GM12878 (cell line): ENCODE measurements at places on chromosomes 4 and X. TPM values are rescaled to one million over a fixed set of nuclear protein-coding genes. Genes with fewer than 3 reads are reported as not detected.

GRCh38 chr4:75935628-75936027 is 5.2 kb downstream of the NAAA start:
- DNase-seq = no peak

DNA sequence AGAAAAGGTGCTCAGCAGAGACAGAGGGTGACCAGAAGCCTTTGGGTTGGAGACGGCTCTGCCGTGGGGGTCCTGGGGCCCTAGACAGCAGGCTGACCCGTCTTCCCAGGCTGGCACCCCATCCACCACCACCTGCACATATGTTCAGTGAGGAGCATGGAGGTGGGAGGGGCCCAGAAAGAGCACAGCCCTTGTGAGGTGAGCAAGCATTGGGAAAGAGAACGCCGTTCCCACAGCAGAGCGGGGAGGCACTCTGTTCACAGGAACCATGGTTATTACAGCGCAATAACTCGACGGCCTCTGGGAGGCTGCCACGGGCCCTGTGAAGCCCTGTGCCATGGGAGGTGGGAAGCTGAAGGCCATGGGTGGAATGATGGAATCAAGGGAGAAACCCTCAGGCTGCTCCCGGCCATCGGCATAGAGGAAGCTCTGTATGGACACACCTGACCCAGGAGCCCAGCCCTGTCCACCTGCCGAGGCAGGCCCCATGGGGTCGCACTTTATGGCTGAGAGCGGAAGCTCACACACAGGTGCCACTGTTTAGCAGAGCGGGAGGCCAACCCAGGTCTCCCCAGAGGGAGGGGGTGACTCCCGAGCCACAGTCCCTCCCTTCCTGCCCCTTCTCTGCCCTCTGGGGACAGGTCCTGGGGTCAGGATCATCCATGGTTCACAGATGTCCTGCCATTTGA is 93.5 kb upstream of the AFAP1 start:
- DNase-seq = no peak

GRCh38 chrX:86964321-86964720 is 553.3 kb upstream of the KLHL4 start:
- no peak for DNase-seq

DNA sequence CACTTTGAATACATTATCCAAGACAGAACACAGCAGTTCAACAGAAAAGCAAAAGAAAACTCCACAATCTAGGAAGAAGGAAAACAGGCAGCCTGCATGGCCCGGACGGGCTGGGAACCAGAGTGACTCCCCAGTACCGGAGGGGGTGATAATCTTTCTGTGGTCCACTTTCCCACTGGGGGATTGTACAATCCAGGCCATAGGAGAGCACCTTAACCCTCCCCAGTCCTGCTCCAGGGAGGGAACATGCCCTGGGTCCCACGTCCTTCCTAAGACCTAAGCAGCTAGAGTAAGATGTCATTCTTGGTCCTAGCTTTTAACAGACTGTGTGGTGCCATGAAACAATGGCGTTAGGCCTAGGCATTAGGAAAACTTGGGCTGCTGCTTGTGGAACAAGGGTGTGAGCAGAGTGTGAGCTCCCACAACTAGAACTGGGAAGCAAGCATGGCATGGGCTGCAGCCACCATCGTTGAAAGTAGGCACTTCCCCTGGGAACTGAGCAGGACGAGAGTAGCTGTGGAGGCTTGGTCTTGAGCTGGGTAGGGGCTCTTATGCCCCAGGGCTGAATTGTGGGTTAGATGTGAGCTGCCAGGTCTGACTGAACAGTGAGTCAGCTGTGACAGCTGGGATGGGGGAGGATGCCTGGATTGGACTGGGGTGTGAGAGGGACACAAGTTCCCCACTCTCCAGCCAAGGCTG is 42.4 kb downstream of the NAT8L start:
- no peak for DNase-seq

DNA sequence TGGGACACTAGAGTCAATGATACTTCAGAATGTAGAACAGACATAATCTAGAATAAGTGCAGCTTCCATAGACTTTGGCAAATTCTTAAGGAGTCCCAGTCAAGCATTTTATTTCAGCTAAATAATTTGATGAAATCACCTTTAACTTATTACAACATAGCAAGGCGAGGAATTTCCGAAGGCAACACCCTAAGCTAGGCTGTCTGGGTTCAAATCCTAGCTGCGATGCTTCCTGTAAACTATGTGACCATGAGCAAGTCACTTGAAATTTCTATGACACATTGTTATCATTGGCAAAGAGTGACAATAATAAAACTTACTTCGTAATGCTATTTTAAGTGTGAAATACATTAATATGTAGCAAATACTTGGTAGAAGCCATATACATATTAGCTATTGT is 679.1 kb downstream of the DMD start:
- no peak for DNase-seq

DNA sequence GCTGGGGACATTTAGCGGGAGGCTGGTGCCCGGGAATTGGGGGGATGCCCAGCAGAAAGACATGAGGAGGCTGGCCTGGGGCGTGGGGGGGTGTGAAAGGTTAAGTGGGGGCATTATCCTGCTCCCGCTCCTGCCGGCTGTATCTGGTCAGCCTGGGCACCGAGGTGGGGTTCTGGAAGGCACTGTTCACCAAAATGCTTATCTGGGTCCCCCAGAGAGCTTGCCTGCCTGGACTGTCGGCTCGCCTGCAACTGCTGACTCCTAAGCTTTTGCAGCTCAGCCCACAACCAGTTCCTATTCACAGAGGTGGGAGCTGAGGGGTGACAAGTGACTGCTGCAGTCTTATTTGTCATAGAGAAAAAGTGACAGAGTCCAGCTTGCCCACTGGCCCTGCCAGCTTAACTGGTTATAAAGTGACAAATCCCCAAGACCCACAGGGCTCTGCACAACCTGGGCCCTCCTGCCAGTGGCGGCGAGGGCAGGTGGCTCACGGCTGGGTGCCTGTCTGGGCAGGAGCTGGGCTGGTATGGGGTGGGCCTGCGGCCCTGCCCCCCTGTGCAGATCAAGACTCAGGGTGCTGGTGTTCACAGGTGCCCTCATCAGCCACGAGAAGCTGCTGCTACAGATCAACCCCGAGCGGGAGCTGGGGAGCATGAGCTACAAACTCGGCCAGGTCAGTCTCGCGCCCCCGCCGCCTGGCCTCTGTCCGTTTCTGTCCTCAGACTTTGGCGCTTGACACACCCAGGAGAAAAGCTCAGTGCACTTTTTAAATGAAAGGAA is 23.7 kb upstream of the MSANTD1 start:
- DNase-seq = no peak

DNA sequence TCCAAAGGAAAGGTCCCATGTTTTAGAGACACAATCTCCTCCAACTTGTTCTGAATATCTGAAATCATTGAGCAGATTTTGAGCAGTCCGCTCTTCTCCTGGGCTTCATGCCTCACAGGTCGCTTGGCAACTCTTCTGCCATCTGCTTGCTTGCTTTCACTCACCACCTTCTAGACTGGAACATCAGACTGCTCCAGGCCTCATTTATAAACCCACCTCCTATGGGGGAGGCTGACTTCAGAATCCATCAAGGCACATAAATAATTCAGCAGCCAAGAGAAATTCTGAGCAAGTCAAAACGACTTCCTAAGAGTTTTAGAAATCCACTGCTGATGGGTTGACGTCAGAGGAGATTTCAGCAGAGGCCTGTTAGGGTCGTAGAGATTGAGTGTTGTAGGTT is 64.1 kb downstream of the FAM184B start:
- no peak for DNase-seq

- no peak for DNase-seq
These were observed 349.5 kb upstream of the CPXCR1 start for GRCh38 chrX:88397551-88397950.

DNA sequence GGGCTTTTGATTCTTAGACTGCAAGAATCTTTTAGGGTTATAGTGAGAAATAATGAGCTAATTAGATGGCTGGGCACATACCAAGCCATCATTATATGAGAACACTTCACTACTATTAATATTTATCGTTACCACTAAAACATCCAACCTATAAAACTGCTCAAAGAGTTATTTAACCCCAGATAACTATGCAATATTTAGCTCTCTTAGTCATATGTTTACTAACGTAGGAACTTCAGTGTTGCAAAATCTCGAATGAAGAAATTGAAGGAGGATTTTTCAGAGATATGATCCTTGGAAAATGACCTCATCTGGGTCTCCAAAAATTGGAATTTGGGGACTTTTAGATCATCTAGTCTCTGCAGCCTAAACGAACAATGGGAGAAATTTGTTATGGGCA is 265.0 kb upstream of the RPS6KA3 start:
- DNase-seq = no peak

DNA sequence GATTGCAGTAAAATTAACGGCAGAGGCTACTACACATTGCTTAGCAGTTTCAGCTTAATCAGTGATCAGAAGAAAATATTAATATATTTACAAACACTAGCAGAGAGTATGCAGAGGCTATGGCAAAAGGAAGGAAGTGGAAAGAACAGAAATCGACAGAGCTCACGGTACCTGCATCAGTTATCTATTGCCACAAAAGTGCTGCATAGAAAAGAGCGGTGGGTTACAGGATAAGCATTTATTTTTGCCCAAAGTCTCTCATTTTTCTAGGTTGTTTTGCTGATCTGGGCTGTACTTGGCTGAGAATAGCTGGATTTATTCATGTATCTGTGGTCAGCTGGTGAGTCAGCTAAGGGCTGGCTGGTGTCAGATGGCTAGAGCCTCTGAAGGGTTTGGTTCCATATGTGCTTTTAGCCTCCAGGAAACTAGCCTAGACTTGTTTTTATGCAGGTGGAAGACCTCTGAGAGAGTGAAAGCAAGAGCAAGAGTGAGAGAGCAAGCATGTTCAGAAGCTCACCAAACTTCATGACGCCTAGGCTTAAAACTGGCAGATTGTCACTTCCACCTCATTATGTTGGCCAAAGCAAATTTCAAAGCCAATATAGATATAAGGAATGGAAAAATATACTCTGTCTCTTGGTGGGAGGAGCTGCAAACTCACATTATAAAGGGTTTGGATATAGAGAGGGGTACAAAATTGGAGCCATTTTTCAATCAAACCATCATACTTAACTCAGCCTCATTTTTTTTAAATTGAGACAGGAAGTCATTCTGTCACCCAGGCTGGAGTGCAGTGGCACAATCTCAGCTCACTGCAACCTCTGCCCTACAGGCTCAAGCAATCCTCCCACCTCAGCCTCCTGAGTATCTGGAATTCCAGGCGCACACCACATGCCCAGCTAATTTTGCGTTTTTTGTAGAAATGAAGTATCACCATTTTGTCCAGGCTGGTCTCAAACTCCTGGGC is 153.2 kb upstream of the RPL34 start:
- DNase-seq = peak; percentile 19

GRCh38 chr4:151652841-151653547 is 107.8 kb downstream of the GATB start:
- DNase-seq = no peak

GRCh38 chrX:22060415-22061280 is 28.5 kb downstream of the PHEX start:
- no peak for DNase-seq

DNA sequence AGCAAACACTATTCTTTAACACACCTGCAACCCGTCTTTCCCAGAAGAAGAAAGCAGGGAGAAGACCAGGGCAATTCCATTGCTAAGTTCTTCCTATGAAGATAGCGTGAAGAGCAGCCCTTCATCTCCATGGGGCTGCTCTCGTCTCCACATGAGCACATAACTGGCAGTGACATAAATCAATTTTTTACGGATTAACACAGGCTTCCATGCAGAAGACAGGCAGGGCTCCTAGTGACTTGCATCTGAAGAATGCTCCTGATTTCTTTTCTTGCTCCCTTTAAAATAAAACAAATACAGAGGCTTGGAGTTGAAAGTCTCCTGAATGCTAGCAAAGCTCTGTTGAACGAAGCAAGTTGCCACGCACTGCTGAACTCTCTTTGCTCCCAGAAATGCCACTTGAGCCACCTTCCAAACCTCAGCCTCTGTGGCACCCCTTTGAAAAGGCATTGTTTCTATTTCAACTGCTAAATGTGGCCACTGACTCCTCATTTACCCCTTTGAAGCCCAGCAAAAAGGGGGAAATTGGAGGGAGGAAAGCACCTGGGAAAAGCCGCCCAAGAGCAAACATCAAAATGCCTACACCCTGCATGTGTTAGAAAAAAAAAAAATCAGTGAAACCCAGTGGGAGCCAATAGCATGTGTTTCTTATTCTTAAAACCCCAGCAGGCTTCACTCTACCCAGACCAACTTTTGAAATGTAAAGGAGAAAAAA is 383.7 kb downstream of the IDS start:
- no peak for DNase-seq

DNA sequence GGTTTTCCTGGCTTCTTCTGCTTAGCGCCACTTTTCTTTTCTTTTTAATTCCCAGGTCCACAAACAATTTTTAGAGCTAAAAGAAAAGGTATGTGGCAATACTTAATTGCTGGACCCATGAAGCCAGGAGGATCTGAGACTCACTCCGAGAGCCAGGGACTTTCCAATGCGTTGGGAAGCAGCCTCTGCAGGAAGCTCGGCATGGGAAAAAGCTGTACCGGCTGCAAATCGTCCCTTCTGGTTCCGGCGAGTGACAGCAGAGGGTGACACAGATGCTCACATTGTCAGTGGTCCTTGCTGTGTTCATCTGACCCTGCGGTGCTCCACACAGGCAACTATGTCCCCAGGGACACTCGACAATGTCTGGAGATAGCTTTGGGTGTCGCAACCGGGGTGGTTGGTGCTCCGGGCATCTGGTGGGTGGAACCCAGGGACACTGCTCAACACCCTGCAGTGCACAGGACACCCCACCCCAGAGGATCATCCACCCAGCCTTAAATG is 164.0 kb downstream of the PRKX start:
- no peak for DNase-seq

DNA sequence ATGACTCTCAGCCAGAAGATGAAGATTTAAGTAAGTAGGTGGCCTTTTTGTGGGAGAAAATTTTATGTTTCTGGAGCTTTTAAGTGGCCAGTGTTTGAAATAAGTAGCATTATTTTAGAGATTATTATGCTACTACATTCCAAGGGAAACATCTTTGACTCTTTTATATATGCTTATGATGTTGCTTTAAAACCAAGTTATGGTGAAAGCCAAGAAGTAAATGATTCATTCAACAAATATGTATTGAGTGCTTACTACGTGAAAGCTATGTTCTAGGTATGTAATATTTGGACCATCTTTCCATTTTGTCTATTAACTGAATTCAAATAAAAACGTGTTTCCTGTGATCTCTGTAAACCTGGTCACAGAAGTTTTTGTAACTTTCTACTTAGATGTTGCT is 58.3 kb downstream of the ZFX start:
- no peak for DNase-seq

The DMRTC1 gene
- not detected in 2 replicates for total RNA-seq

The CT45A10 gene
- total RNA-seq = not detected in 2 replicates

The PTCHD1 gene
- not detected in 2 replicates for total RNA-seq

The ZNF630 gene
- 1.2 and 1.8 TPM in 2 replicates for total RNA-seq

The SPARCL1 gene
- total RNA-seq = 0.74 and 1.1 TPM in 2 replicates

The HMGN5 gene
- 11.1 and 13.7 TPM in 2 replicates for total RNA-seq

The GPM6B gene
- total RNA-seq = 0.21 TPM in 1 of 2 replicates, not detected in the other
